ENCODE measurements at places on chromosomes 4 and X.

GRCh38 chr4:77538574-77539157 is 67.0 kb upstream of the CXCL13 start:
- DNase-seq = no peak

DNA sequence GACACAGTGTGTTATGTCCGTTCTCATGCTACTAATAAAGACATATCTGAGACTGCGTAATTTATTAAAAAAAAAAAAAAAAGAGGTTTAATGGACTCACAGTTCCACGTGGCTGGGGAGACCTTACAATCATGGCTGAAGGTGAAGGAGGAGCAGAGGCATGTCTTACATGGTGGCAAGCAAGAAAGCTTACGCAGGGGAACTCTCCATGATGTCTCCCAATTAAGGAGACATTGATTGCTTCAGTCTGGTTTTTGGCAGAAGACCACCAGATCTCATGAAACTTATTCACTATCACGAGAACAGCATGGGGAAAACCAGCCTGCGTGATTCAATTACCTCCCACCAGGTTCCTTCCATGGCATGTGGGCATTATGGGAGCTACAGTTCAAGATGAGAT is 221.8 kb downstream of the ASMT start:
- no peak for DNase-seq

GRCh38 chrX:71955530-71956120 is 45.0 kb downstream of the NHSL2 start:
- no peak for DNase-seq

DNA sequence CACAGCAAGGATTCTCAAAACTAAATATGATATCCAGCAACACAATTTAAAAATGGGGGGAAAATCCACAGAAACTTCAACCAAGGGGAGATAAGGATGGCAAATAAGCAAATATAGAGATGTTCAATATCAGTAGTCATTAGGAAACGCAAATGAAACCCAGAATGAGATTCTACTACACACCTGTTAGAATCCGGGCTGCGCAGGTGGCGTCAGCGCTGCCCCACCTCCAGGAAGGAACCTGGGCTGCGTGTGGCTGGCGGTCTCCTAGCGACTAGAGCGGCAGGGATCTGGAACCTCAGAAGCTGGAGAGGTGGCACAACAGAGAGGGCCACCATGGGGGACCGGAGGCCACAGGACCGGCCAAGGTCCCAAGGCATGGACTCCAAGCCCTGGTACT is at the start of gene FAM47B:
FAM47B (plus strand) TSS at position 301 of the 400 bp plus-strand sequence; CDS start at position 337, 36 bp downstream.
- DNase-seq = no peak

- DNase-seq = no peak
Observed at GRCh38 chr4:102598086-102598761, 97.1 kb downstream of the NFKB1 start.

All from Right ventricle myocardium inferior (tissue), 1 donor.